NCI-H1105 (cell line): ENCODE measurements at places on chromosomes 5 and 9.

DNA sequence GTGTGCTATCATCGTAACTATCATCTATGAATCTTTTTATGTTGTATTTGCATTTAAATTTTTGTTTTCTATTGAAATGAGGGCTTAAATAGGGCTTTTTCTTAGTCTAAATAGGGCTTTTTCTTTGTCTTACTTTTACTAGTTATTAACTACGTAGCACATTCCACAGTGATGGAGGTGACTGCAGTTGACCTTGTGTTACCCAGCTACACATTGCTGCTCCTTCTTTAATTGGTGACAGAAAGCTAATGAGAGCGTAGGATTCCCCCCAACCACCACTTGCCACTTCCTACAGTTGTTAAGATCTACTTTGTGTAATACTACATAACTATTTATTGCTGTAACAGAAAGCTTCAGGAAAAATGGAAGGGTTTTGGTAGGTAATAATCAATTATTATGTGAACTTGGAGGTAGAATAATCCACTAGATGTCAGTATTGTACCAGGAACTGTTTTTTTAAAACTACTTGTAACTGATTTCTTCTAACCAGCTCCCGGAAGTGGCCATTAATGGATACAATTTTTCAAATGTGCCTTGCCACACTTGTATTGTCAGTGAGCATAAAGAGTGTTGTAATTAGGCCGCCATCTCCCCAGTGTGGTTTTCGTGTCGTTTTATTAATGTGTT is 18.0 kb downstream of the MTRR start:
- DNase-seq = peak; percentile 55

- DNase-seq = no peak
These were observed 29.9 kb upstream of the FSTL4 start for GRCh38 chr5:133642153-133642722.

DNA sequence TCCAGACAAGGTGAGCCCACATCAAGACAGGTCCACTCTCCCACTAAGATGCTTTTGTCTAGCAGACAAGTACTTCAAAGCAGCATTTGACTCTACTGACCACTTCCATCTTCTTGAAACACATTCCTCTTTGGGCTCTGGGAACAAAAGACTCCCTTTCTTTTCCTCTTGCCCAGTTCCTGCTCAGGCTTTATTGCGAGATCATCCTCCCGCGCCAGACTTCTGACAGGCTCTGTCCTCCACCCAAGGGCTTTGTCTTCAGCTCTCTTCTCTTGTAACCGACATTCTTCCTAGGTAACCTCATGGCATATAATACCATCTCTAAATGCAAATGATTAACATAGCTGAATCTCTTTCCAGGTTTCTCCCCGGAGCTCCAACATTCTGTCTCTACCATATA is 85.8 kb downstream of the NUDT12 start:
- DNase-seq = no peak

DNA sequence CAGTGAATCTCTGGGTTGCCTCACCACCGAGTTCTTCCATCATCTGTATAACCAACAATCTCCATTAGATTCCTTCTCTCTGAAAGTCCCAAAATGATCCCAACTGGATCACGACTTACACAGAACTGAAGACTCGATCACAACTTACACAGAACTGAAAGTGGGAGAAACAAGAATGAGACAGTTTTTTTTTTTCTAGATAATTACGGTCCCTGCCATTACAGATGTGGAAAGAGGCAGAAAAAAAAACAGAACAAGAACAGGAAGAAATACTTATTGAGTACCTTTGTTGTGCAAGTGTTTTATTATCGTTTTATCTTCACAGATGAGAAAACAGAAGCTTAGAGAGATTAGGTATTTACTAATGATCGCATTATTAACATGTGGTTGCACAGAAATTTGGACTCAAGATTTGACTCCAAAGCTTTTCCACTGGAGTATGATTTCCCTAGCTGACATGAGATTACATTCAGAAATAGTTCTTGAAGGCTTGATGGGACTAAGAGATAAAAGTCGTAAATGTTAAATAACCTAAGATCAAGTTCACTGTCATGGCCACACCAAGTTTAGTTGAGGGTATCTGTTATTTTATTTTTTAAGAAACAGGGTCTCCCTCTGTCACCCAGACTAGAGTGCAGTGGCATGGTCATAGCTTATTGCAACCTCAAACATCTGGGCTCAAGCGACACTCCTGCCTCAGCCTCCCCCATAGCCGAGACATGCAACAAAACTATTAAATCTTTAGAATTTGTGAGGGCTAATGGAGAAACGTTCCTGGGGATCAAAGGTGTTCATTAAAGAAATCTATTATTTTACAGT is 8.9 kb downstream of the PLK2 start:
- DNase-seq = no peak

DNA sequence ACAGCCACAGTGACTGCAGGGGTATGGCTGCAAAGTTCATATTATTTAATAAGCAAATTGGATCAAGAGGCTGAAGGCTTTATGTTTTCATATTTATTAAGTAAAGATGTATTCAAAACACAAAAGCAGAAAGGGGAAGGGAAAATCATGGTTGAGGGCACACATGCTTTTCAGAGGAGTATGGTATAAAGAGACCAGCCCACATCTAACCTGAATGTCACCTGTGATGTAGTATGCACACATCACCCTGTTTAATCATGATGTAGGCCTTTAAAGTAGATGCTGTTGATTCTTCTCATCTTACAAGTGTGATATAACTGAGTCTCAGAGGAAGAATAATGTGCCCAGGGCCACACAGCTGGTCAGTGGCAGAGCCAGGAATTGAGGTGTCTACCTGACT is 211.8 kb downstream of the DCP2 start:
- no peak for DNase-seq

DNA sequence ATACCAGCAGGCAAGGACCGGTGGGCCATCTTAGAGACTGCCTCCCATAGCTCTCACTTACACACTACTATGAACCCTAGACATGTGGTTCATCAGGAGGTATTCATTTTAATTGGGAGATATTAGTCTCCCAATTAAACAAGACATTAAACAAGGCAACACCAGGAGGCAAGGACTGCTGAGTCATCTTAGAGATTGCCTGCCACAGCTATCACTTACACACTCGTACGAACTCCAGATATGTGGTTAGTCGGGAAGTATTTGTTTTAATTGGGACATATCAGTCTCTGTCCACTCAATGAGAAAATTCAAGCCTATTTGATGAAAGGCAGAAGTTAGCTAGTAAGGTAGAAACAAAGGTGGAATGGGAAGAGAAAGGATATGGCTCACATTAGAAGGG is 343.9 kb downstream of the NFIB start:
- no peak for DNase-seq

DNA sequence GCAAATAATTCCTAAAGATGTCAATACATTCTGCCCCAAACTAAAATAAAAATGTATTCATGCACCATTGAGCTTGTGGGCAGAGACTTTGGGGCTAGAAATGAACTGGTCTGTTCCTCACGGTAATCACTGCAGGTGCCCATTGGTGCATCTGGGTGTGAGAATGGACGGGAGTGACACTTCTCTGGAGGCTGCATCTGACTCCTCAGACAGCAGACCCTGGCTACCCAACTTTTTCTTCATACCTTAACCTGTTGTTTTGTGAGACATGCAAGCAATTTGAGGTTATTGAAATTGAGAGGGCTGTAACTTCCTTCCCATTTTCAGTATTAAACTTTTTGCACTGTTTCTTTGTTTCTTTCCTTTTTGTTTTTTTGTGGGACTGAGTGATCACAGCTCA is 333.4 kb downstream of the ICE1 start:
- no peak for DNase-seq

GRCh38 chr5:115602591-115603125 is 379 bp upstream of the TICAM2 start:
- DNase-seq = no peak

GRCh38 chr5:10892147-10892910 is 131.3 kb upstream of the DAP start:
- no peak for DNase-seq

DNA sequence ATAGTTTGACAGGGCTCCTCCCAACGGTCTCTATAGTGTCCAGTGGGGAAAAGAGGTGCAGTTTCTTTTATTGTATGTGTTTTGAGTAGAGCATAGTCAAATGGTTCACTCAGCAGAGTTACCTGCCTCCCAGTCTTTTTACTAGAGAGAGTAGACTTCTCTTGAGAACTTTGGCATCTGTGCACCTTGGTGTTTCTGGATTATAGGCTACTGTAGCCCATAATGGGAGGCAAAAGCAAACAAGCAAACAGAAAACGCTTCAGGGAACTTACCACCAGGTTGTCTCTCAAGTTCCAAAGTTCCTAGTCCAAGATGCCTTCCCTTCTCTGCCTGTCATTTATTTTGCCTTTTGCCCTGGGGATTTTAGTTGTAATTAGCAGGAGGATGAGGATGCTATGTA is 26.2 kb downstream of the INVS start:
- no peak for DNase-seq

DNA sequence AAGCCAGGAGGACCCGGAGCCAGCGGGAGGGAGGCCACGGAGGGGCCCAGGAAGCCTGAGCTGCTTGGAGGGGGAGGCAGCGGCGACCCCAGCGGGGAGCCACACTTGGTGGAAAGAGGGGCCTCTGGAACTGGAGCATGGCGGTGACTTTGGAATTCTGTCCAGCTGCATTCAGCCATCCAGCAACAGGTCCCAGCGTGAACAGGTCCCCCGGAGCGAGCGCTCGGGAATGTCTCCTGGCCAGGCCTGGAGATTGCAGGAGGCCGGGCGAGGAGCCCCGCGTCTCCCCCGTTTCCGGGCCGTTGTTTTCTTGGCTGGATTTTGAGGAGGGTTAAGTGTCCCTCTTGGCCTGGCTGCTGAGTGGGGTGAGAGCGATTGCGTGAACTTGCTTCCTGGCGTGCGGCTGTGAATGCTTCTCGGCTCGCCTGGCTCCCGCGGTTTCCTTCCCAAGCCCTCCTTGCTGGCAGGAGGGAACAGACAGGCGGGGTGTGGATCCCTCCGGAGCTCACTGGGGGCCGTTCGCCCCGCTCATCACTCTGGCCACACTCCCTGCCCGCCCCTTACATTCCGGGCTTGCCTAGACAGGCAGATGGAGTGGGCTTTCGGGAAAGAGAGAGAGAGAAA is 125.3 kb upstream of the IRX4 start:
- no peak for DNase-seq

- no peak for DNase-seq
These were observed 21.8 kb downstream of the AQP7 start for GRCh38 chr9:33380390-33381094.

GRCh38 chr9:96122751-96123150 is 179.2 kb downstream of the HSD17B3 start:
- DNase-seq = no peak

DNA sequence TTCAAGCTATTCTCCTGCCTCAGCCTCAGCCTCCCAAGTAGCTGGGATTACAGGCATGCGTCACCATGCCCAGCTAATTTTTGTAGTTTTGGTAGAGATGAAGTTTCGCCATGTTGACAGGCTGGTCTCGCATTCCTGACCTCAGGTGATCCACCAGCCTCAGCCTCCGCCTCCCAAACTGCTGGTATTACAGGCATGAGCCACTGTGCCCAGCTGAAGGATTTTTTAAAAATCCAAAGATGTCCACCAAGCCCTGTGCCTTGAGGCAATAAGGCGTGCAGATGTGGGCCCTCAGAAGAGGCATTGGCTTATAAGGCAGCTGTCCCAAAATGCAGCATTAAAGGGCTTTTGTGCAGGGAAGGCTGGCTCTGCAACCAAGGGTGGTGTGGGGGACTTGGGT is 10.3 kb upstream of the ZFR start:
- DNase-seq = no peak

DNA sequence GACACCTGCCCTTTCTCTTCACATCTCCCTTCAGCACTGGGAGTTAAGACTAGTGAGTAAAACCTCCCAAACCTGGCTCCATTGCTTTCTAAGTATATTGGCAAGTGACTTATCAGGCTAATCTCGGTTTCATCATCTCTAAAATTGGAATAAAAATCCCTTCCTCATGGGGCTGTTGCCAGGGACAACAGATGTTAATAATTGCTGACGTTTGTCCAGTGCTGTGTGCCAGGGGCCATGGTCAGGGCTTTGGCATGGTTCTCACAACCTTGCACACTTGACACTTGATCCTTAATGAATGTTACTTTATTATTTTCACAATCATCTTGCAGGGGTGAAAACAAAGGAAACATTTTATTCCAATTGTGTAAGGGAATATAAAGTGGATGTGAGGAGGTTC is 1262.0 kb upstream of the WWC1 start:
- DNase-seq = no peak

- DNase-seq = no peak
These were observed 37.9 kb upstream of the GAS1 start for GRCh38 chr9:86985132-86985647.

DNA sequence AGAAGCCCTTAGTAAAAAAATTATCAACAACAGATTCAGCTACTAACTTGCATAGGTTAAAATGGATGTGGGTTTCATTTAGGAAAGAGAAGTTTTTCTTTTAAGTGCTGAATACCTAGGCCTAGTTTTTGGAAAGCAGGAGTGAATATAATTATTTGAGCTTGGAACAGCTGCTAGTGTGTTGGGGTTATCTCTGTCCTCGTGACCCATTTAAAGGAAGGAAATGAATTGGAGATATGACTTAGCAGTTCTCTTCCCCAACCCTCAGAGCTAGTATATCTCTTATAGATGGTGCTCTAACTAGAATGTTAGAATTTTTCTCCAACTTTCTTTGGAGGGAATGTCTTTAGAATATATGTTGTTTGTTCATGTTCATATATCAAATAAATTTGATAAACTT is 38.6 kb downstream of the ZNF366 start:
- no peak for DNase-seq

DNA sequence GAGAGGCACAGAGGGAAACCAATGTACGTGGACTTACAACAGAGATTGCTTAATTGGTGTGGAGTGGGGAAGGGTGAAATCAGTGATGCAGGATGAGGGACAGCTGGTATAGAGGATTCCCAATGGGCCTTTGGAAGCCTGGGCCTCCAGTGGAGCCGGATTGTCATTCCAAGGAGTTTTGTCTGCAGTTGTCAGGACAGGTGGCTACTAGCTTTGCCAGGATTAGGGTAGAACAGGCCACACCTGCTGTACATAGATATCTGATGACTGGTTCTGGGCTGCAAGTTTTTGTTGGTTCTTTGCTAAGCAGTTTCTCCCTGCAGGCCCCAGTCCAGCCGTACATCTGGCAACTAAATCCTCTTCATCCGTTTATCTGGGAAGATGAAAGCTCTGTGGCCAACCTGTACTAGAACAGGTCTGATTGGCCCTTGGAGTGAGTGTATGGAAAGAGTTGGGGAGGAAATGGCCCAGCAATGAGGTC is 4.2 kb downstream of the SKP2 start:
- no peak for DNase-seq

GRCh38 chr9:98248737-98249474 is 6.5 kb downstream of the TBC1D2 start:
- DNase-seq = no peak
